ENCODE measurements at places on chromosomes 16 and 17. TPM values are rescaled to one million over a fixed set of nuclear protein-coding genes. Genes with fewer than 3 reads are reported as not detected.

The TBX6 gene
- total RNA-seq, result 3.7 TPM

The SLC13A2 gene
- 55.0 TPM for total RNA-seq

The TEDC2 gene
- 0.60 TPM for total RNA-seq

The OR1A1 gene
- not detected for total RNA-seq

The MYL11 gene
- 1.3 TPM for total RNA-seq

The NF1 gene
- 50.8 TPM for total RNA-seq

The RNF157 gene
- total RNA-seq, result 3.3 TPM

The JPH3 gene
- 0.32 TPM for total RNA-seq

The FKBP10 gene
- total RNA-seq, result 59.2 TPM

The PDPR gene
- total RNA-seq, result 19.9 TPM

The HOXB13 gene
- 0.12 TPM for total RNA-seq

The DEXI gene
- total RNA-seq, result 41.3 TPM

The ABCC12 gene
- total RNA-seq, result 0.69 TPM

The GID4 gene
- total RNA-seq, result 12.0 TPM

The C17orf113 gene
- total RNA-seq, result 1.6 TPM

The FOXC2 gene
- total RNA-seq, result 0.92 TPM

The CCL2 gene
- 32.0 TPM for total RNA-seq

The CASKIN1 gene
- total RNA-seq, result 0.58 TPM

Measured in mucosa of gallbladder (tissue), 1 donor.